CD8-positive, alpha-beta T cell (primary cell): ENCODE measurements at places on chromosomes 4 and X.

DNA sequence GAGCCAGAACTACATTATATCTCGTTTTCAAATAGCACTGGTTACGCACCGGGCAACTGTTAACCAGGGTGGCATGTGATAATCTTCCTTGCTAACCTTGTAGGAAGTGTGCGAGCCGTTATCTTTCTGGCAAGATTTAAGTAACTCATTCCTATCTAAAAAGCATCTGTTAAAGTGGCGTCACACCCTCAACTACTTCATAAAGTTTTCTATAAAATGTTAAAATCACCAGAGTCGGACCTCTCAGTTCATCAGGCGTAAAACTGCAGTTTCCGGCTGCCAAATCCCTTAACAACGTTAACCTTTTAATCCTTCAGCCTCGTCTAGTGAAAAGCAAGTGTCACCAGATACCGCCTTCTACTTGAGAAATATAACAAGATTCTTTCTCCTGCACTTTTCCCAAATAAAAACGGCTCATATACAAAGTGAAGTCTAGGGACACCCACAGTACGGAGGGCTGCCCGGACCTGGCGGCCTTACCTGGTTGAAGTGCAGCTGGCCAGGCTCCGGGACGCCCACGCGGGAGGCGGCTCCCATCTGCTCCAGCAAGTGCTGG, 1.2 kb downstream of the SLC39A8 start:
- no peak for DNase-seq

- DNase-seq, result no peak
Measured at GRCh38 chrX:120457766-120458180, 11.3 kb downstream of the LAMP2 start.

DNA sequence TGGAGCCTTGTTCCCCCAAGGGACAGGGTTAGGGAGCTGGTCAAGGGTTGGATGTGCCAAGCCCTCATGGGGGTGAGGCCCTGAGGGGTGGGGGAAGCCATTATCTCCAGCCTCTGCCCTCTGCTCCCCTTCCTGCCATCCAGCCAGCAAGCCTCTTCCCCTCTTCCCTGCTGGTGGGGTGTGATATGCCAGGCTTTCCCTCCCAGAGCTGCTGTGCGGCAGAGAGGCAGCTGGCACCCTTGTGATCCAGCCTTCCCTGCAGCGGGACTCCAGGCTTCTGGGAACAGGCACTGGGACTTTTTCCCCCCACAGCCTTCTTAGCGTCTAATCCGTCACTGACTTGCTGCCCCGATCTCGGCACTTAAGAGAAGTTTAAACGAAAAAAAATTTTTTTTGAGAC, 6.3 kb downstream of the SSR4 start:
- DNase-seq, result no peak

DNA sequence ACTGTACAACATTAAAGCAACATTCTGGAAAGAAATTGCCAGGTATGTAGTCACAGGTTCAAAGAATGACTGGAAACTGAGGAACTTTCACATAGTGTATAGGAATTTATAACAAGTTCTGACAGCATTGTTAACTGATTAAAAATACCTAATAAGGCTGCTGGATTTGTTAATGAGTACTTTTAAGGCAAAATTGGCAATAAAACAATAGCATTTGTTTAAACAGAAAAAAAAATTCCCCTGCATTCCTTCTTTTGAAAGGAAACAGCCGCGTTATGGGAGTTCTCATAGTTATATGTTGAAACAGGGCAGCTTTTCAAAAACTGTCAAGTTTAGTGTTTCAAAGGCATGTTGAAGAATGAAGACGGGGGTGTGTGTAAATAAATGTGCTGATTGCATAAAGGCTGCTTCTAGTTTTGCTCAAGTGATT, 282.5 kb upstream of the FAT1 start:
- no peak for DNase-seq

DNA sequence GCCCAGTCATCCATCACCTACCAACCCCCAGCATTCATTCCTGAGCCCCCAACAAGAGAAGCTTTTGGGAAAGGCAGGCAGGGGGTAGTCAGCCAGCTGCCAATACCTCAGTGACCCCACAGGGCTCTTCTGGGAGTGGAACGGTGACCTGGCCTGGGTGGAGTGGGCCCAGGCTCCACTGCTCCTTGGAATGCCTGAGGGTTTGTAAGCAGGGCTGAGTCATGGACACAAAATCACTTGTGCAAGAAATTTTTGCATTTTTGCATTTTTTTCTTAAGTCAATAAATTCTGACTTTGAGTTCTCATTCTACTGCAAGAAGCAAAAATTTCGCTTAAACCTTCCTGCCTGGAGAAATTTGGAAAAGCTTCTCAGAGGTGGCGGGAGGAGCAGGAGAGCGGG, 18.5 kb downstream of the SORCS2 start:
- DNase-seq, result no peak

DNA sequence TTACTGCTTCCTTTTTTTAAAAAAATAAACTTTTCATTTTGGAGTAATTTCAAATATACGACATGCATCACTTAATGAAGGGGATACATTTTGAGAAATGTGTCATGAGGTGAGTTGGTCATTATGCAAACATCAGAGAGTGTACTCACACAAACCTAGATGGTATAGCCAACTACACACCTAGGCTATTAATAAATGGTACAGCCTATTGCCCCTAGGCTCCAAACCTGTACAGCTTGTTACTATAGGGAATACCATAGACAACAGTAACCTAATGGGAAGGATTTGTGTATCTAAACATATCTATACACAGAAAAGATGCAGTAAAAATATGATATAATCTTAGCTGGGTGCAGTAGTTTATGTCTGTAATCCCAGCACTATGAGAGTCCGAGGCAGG, 29.1 kb downstream of the SETD7 start:
- DNase-seq, result no peak

- no peak for DNase-seq
Measured at GRCh38 chr4:40521957-40522356, 107.7 kb downstream of the RBM47 start.

DNA sequence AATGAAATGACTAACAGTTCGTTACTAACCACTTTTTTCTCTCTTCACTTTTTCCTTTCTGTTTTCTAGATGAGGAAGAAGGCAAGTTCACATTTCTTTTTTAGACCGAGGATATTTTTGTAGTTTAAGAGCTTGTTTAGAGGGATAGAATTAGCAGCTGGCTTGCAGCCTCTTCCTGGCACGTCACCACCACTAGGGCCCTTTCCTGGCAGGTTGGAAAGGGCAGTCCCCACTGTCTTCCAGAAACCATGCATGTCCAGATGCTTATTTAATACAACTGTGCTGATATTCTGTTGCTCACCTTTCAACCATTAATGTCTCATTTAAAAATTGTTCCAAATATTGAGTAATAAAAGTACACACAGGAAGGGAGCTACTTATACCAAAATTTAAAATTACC, 209.5 kb upstream of the PACRGL start:
- DNase-seq, result no peak

DNA sequence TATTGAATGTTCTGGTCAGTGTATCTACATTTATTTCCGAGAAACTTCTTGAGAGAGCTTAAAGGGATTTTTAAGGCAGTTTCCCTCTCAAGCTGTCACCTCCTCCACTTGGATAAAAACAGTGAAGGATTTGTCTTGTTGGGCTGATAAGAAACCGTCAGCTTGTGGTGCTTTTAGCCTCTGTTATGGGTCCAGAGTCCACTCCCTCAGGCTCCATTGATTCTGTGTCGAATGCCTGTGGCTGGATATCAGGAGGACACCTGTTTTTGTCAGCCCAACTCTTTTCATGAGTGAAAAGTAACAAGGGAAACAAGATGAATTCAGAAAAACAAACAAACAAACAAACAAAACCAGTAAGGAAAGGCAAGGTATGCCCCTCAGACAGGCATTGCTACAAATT, 12.4 kb downstream of the CLCN4 start:
- no peak for DNase-seq

DNA sequence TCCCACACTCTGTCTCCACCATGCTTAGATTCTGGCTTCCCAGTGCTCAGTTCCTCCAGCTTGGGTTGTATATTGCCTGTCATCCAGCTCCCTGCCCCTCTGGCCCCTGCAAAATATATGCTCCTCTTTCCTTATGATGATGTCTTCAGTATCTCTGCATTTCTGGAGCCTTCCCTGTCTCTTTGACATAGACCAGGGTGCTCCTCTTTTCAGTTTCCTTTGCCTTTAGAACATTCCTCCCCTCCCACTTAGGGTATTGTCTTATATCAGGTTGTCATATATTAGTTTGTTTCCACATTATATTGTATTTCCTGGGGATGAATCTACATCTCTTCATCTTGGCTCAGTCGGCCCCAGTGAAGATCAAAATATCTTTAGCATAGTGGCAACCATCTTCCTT, 526.4 kb downstream of the MID1IP1 start:
- DNase-seq, result no peak

DNA sequence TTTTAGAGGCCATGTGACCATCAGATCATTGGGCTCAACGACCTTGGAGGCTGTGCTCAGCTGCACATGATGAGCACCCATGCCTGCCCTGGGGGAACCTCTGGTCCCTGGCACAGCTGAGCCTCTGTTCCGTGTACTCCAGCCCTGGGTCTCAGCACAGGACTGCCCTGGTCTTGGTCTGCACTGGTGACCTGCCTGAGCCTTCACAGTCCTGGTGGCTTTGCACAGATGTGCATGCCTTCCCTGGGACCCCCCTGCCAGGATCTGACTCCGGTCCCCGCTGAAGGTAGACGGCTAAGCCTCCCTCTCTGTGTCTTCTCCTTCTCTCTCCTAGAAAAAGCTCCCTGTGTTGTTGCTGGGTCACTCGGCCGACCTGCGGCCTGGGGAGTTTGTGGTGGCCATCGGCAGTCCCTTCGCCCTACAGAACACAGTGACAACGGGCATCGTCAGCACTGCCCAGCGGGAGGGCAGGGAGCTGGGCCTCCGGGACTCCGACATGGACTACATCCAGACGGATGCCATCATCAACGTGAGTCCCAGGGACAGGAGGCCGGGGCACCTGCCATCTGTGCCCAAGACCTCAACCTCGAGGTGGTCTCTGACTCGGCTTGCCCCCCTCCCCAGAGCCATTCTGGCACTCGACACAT, 21.6 kb downstream of the HTRA3 start:
- no peak for DNase-seq

DNA sequence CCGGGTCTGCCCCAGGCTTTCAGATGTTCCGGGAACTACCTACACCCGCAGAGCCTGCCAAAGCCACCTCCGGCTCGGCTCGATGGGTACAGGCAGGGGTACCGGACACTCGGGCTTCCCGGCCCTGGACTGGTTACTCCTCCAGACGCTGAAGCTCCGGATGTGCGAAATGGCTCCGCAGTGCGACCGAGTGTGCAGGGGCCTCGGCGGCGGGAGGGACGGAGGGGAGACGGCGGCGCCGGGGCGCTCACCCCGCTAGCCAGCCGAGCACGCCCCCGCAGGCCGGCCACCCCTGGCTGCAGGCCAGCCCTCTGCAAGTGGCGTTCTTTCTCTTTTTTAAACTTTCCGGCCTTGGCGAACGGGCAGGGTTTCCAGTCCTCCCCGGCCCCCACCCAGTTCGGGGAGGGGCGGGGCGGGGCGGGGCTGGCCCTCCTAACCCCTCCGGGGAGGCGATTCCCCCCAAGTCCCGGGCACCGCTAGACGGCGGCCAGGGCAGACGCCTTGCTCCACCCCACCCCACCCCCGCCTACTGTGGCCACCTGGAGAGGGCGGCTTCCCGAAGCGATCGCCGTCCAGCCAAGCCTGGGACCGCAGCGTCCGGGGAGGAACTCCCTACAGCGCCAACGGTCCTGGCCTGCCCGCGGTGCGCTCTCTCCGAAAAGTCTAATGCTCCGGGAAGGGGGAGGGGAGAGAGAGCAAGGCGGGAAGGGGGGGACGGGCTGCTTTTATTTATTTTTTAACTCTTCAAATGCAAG, 7.5 kb downstream of the BCOR start:
- DNase-seq, result no peak

GRCh38 chr4:30828264-30828926, 108.2 kb downstream of the PCDH7 start:
- DNase-seq, result no peak

GRCh38 chr4:73434311-73434710, 1.7 kb upstream of the AFP start:
- DNase-seq, result no peak

GRCh38 chr4:107945809-107946208, 14.5 kb downstream of the CYP2U1 start:
- no peak for DNase-seq

- DNase-seq, result no peak
Measured at GRCh38 chr4:107247738-107248137, 211.6 kb upstream of the DKK2 start.

DNA sequence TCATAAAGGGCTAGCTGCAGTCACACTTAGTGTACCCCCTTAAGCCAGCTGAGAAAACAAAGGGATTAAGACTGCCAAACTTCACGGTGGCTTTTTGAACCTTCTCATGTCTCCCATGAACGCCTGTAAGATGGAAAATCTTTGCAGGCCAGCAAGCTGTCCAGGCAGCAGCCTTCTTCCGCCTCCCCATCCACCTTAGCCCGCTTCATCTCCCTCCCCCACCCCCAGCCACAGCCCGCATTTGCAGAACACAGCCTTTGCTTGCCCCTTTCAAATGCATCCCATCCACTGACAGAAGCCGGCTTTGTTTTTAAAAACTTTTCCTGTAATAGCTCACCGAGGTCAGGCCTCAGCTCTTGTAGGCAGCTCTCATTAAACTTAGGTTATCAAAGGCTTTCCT, 113.8 kb upstream of the FAM9B start:
- DNase-seq, result no peak

DNA sequence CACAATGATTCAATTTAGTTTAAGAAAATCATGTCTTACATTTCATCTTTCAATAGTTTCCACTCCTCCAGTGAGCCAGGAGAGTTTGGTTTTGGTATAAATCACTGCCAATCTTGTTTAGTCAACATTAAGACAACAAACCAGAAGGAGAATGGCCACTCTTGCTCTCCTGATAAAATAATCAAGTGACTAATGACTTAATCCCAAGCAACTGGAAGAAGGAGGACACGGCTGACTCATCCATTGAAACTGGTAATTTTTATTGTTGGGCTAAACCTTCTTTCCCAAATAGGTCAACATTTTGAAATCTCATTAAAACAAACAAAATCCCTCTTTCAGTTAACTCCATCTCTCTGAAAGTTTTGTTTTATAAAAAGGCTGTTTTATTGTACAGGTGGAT, 230.2 kb downstream of the CLCN4 start:
- no peak for DNase-seq
